ENCODE measurements at places on chromosomes 1 and 21.
A peak's percentile ranks its signal among the peaks of the same experiment; 100 is the strongest.

DNA sequence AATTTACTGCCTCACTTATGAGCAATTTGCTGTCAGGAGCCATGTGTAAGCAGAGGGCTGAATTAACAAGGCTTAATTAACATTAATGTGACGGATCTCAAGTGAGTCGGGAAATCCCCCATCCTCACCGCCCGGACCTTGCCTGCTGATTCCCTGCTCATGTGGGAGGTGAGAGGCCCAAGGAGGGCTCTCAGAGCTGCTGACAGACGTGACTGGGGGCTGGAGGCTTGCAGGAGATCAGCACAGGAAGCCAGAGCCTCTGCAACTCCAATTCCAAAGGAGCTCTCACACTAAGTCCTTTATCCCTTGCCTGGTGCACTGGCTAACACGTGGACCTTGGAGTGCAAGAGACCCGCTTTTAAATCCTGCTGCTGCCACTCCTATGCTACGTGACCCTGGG is 19.4 kb downstream of the LRP8 start:
- no peak for DNase-seq

- DNase-seq, result peak; percentile 58
Measured at GRCh38 chr1:98119796-98120195, 199.0 kb upstream of the DPYD start.

GRCh38 chr1:168637350-168637991 is 61.1 kb downstream of the XCL1 start:
- DNase-seq, result peak; percentile 48

- DNase-seq, result no peak
Measured at GRCh38 chr1:45409276-45409675, 69.0 kb upstream of the MUTYH start.

- no peak for DNase-seq
Measured at GRCh38 chr1:173301507-173301906, 94.4 kb upstream of the TNFSF4 start.

GRCh38 chr1:184004935-184005334 is 32.6 kb downstream of the COLGALT2 start:
- DNase-seq, result no peak

DNA sequence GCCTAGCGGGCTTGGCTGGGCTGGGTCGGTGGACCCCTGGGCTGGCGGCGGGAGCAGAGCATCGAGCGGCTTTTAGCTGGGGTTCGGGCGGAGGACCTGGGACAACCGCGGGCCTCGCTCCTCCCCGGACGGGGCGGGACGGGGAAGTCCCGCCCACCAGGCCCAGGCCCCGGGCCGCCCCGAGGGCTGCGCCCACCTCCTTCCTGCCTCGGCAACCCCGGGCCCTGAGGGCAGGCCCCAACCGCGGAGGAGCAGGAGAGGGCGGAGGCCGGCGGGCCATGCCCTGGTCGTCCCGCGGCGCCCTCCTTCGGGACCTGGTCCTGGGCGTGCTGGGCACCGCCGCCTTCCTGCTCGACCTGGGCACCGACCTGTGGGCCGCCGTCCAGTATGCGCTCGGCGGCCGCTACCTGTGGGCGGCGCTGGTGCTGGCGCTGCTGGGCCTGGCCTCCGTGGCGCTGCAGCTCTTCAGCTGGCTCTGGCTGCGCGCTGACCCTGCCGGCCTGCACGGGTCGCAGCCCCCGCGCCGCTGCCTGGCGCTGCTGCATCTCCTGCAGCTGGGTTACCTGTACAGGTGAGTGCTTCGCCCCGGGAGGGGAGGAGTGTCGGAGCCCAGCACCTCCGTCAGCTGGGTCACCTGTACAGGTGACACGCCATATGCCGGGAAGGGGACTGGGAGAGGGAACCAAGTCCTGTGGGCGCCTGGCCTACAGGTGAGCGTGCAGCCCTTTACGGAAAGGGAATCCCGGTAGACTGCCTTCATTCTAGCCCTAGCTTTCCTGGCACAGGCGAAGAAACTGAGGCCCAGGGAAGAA is at the start of gene XKR8:
Gene XKR8 (plus strand): TSS at position 182 of the 812 bp plus-strand sequence. CDS start 97 bp downstream, at position 279.
- peak; percentile 99 for DNase-seq

- DNase-seq, result no peak
Measured at GRCh38 chr1:168683871-168684270, 45.1 kb downstream of the DPT start.

- DNase-seq, result no peak
Measured at GRCh38 chr1:230745071-230745470, 2.1 kb upstream of the CAPN9 start.

DNA sequence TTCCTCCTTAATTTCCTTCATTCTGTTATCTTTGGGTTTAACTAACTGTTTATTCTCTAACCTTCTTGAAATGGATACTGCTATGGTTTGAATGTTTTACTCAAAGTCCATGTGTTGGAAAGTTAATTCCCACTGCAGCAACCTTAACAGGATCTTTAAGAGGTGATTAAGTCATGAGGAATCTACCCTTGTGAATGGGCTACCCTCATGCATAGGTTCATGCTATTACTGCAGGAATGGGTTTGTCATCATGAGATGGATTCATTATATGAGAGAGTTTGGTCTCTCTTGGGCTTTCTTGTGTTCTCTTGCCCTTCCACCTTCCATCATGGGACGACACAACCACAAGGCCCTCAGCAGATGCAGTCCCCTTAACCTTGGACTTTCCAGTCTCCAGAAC is 516.9 kb downstream of the ADGRL2 start:
- no peak for DNase-seq

GRCh38 chr1:119515221-119515620 is 8.2 kb downstream of the HSD3B1 start:
- no peak for DNase-seq

GRCh38 chr1:22790232-22791008 is 79.8 kb downstream of the EPHB2 start:
- DNase-seq, result peak; percentile 52

GRCh38 chr1:176957603-176958002 is 206.9 kb downstream of the ASTN1 start:
- DNase-seq, result no peak

DNA sequence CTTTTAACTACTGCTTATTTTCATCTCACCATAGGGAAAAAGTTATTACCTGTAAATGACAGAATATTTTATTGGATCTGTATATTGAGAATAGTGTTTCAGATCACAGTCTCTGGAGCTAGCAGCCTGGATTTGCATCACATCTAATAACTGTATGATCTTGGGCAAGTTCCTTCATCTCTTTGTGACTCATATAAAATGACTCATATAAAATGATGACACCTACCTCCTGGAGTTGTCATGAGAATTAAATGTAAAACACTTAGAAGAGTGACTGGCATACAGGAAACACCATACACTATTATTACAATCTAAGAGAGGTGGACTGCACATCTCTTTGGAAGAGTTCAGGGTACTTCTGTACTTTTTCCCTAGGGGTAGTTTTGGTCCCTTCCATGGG is 421.3 kb downstream of the NEGR1 start:
- no peak for DNase-seq

DNA sequence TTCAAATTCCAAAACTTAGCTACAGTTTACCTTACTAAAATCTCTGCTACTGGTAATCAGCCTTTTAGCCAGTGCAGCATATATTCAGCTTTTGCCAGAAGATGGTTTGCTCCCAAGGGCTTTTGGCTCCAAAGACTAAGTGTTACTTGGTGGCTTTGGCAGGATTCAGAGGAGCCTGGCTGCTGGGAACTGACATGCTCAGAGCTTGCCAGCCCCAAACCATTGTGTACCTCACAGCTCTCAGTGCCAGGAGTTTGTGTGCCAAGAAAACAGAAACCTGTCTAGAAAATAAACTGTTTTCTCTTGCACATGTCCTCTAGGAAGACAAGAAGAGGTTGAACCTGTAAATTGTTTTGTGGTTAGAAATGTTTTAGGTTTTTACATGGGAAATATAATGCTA is 315.9 kb downstream of the ST6GALNAC3 start:
- no peak for DNase-seq

GRCh38 chr1:55146781-55147180 is 68.4 kb downstream of the USP24 start:
- DNase-seq, result no peak

DNA sequence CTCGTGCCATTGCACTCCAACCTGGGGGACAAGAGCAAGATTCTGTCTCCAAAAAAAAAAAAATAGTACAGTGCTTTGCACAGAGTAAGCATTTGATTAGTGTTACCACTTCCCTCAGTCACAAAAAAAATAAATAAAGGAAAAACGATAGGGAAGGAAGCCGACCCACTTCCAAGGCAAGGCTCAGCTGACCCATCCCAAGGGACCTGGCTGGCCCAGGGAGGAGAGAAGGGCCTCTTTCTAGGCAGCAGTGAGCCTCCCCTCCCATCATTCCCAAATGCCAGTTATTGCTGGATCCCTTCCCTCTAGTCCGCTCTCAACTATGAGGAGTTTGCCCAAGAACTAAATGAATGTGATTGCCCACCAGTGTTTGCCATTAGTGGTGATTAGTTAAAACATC is 77.8 kb downstream of the TMEM53 start:
- DNase-seq, result no peak

DNA sequence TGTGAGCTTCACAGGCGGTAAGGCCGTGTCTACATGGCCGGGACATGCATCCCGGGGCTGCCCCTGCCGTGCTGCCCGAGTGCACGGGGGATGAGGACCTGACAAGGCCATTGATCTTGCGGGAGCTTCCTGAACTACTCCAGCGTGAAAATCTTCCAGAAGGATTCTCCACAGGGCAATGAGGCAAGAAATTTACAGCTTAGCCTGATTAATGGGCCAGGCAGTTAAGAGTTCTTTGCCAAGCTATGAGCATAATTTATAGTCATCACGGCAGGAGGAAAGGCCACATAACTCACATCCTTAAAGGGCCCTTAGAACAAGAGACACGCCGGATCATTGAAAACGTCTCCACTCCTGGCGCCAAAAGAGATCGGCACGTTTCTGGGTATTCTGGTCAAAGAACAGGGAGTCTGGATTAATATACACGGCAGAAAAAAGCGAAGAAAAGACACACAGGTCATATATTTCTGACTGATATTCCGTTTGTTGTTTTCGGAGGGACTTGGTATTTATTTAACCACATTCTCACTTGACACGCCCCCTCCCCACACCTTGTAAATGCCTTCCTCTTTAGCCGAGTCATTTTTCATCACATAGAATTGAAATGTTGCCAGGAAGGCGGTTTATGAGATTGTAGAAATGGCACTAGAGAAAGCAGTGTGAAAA is 180.5 kb downstream of the DYRK1A start:
- no peak for DNase-seq

DNA sequence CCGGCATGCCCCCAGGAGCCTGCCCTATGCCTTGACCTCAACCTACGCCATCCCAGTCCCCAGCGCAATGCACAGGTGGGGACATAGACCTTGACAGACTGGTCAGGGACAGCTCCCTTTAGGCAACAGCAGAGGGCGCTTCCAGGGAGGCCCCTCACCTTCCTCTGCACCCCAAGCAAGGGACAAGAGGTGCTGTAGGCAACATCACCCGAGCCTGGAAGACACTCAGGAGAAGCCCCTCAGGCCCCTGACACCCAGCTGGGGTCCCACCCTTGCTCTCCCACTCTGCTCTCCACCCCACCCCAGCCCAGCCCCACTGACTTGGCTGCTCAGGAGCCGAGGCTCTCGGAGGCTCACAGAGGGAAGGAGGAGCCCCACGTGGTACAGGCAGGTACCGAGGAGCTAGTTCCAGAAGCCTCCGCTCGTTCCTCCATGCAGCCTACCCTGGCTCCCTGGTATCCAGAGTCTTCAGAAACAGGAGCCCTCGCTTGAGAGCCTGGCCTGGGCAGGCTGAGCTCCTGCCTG is 2.4 kb upstream of the WNT3A start:
- DNase-seq, result peak; percentile 77

GRCh38 chr1:244060686-244061085 is 9.6 kb downstream of the ZBTB18 start:
- DNase-seq, result no peak
